ENCODE measurements at places on chromosomes 3 and 15.
A peak's percentile ranks its signal among the peaks of the same experiment; 100 is the strongest.

GRCh38 chr3:195182470-195182795 lies 88.5 kb downstream of the XXYLT1 start:
- no peak for DNase-seq

DNA sequence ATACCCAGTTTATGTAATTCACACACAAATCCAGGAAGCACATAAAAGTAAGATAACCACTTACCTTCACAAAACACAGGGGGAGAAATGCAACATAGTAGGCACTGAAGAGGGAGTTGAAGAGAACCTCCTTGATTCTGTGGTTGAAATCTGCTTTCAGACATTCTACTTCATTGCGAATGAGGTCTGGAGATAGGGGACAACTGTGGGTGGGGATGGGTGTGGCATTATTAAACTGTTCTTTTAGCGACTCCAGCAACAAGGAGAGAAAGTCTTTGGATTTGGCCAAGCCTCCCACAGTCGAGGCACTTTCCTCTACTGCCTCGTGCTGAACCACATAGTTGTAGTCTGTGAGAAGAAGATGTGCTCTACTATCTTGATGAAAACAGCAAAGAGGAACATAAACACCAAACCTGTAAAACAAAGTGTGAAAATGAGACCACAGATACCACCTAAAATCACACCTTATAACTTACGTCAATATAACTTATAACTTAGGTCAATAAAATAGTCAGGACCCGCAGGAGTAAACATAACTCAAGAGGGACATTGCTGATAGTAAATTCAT lies 25.6 kb downstream of the TMEM39A start:
- no peak for DNase-seq

DNA sequence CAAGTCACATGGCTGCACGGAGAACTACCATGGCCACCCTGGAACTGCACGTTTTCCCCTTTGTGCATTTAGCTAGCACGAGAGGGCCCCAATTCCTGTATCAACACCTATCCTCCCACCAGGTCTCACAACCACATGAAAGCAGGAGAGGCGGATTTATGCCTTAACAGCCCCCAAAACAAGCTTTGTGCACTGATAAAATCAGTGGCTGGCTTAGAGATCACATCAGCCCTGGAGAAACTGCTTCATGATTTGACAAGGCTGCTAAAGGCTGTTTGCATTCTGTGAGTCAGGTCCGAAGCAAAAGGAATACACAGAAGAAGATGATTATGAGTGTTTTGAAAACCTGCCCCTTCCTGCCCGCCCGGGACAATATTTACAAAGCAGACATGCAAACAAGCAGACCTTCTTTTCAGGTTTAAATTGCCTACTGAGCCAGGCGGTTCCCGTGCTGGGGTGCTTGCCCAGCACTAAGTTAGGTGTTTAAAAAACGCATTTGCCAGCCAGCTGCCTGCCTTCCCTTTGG lies 25.9 kb downstream of the CEMIP start:
- no peak for DNase-seq

DNA sequence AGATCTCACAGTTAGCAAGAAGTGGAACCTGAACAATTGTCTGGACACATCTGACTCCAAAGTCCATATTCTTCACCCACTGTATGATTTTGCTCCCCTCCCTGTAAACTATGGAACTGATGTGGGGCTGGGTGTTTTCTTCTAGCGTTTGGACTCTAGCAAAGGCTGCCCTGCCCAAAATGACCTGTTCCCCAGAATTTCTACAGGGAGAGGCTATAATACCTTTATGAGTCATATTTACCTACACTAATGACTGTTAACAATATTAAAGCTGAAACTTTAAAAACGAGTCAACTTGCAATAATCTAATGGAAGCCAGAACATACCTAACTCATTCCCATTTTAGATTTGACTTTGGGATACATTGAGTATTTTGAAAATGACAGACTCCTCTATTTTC lies 531.2 kb upstream of the CFAP20DC start:
- DNase-seq = no peak

- no peak for DNase-seq
These were observed 456.1 kb downstream of the MFSD1 start for GRCh38 chr3:159257954-159258353.

GRCh38 chr3:8969241-8969640 lies 6.0 kb upstream of the RAD18 start:
- no peak for DNase-seq

- no peak for DNase-seq
These were observed 12.8 kb upstream of the PPARG start for GRCh38 chr3:12275974-12276650.

- no peak for DNase-seq
These were observed 279.9 kb downstream of the PTPRG start for GRCh38 chr3:61841111-61841845.

DNA sequence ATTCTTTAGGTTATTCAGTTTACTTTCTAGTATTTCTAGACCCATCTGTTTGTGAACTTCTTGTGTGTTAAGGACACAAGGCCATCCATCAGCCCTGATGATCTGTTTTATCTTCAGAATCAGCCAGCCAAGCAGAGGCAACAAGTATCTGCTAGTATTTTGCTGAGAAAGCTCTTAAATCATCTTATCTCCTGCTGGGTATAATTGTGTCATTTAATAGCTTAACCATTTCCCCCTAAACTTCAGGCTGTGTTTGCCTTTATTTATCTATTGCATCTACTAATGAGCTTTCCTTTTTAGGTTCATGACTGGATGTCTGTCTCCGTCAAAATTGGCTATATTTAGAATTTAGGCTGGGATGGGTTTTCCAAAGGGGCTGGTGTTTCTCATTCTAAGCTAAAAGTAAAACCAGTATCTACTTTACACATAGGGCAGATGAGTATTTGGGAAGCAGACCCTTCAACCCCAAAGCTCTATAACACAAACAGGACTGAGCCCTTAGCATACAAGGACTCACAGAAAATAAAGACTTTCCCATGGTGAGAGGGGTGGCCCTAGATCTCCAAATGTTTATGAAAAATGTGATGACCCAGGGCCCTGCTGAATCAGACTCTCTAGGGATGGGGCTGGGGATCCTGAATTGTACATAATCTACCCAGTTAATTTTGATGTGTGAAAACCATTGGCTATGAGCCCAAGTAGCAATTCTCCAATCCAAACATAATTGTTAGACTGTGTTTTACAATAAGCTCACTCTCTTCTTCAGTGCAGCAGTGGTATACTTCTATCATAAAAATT lies 65.3 kb upstream of the PSMD6 start:
- no peak for DNase-seq

DNA sequence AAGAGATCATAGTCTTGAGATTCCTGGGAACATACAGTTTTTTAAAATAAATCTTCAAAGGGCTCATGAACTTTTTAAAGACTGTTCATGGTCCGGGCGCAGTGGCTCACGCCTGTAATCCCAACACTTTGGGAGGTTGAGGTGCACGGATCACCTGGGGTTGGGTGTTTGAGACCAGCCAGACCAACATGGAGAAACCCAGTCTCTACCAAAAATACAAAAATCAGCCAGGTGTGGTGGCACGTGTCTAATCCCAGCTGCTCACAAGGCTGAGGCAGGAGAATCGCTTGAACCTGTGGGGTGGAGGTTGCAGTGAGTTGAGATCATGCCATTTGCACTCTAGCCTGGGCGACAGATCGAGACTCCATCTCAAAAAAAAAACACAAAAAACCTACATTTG lies 41.4 kb upstream of the EIF3J start:
- no peak for DNase-seq

DNA sequence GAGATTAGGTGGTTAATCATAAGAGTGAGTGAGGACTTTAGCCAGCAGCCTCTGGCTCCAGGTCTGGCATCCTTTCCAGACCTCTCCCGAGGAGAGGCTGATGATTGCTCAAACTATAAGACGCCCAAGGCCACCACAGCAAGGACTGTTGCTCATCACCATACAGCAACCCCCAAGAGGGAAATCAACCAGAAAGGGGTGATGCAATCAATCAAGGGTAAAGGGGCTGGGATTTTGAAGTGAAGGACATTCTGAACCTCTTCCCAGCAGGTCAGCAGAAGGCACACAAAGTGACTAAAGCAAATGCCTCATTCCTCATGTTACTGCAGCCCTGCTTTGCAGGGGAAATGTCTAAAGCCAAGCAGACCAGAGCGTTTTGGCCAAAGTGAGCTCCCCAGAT lies 247.3 kb upstream of the IGF1R start:
- no peak for DNase-seq

- no peak for DNase-seq
These were observed 140.2 kb upstream of the SKOR1 start for GRCh38 chr15:67685008-67685599.

- no peak for DNase-seq
These were observed 120.3 kb downstream of the KCNAB1 start for GRCh38 chr3:156240642-156241041.

- no peak for DNase-seq
These were observed 60.6 kb upstream of the IL12A start for GRCh38 chr3:159928071-159928491.

GRCh38 chr15:98628216-98628615 lies 20.1 kb upstream of the IGF1R start:
- no peak for DNase-seq

DNA sequence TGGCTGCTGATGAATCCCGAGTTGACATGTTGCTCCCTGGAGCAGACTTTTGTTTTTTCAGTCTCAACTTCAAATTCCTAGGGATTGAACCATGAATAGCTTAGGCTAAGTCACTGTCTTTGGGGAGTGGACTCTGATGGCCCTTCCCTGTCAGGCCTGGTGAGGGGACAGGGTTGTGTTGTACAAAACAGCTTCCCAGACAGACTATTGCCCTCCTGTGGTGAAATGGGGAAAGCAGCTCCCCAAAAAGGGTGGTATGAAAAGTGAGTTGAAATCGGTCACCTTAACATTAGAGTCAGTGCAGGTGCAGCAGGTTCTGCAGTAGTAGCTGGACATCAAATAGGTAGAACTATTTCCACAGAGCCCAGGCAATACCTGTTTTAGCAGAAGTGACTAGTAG lies 775.6 kb downstream of the ROBO2 start:
- peak; percentile 46 for DNase-seq

GRCh38 chr3:168707900-168708299 lies 612.2 kb upstream of the GOLIM4 start:
- no peak for DNase-seq

- no peak for DNase-seq
These were observed 339.7 kb downstream of the IL5RA start for GRCh38 chr3:2770451-2770850.

DNA sequence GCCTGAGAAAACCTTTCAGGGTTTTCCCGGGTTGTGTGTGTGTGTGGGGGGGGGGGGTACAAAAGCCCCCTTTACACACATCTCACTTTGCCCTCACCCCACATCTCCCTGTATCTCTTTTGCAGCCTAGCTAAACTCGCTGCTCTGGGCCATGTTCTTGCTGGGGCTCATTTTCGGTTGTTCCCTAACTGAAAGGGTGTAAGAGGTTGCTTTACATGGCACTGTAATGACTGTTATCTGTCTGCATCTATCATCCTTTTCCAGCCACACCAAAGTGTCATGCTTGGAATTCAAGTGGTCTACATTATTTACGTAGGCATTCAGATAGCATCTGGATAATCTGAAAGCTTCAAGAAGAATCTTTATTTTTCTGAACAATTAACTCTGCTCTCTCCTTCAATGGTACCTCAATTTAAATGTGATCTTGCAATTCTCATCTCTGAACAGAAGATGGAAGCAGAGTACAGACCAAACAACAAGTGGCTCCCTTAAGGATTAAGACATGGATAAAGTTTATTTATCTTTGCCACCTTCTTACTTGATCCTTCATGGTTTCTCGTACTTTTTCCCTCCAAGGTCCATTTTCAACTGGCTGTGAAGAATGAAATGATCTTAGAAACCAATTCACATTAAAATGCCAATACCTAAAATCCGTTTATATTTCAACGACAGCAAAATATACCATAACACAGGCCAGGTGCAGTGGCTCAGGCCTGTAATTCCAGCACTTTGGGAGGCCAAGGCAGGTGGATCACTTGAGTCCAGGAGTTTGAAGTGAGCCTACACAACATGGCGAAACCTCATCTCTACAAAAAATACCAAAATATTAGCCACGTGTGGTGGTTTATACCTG lies 34.9 kb downstream of the DCLK3 start:
- no peak for DNase-seq

GRCh38 chr3:168472783-168473182 lies 377.1 kb upstream of the GOLIM4 start:
- DNase-seq = no peak

- DNase-seq = no peak
These were observed 60.8 kb downstream of the RYK start for GRCh38 chr3:134189849-134190248.

- no peak for DNase-seq
These were observed 13.1 kb upstream of the PRKCD start for GRCh38 chr3:53147903-53148400.

DNA sequence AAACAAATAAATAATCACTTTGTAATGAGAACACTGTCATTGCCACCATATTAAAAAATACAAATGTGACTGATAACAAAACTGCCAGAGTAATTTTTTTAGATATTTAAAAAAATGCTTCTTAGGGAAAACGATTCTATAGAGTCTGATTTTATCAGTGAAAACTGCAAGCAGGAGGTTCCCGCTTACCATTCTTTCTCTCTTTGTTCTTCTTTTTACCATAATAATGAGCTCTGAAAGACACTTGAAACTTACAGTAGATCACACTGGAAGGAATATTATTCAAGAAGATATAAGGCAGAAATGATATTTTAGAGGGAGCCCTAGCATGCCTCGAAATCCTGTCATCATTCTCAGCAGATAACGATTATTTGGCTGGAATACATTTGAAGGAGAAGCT lies 701.3 kb downstream of the ROBO1 start:
- no peak for DNase-seq

Measured in H1 (cell line).